ENCODE measurements at places on chromosomes 7 and 10.
A peak's percentile ranks its signal among the peaks of the same experiment; 100 is the strongest.

DNA sequence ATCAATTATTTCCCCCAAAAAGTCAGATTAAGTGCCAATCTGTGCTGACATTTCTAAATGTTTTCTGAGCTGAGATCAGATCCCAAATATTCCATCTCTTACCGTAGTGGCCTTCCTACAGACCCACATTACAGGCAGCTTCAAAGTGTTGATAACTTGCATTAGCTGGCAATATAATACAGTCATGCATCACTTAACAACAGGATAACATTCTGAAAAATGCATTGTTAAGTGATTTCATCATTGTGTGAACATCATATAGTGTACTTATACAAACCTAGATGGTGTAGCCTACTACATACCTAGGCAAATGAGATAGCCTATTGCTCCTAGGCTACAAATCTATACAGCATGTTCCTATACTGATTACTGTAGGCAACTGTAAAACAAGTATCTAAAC, 22.4 kb downstream of the SLC25A13 start:
- DNase-seq = no peak

DNA sequence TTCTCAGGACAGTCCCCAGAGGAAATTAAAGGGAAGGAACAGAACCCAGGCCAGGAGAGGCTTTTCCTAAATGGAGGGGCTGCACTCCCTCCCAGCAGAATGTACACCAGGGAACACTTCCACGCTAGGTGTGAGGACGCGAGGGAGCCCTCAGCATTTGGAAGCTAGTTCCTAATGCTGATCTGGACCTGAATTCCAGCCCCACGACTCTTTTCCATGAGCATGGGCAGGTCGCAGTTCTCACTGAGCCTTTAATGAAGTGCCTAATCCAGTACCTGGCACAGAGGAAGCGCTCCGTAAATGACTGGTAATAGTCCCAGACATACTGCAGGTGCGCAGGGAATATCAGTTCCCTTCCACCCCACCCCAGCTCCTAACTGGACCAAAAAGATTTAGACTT, 1.1 kb downstream of the ALOX5 start:
- no peak for DNase-seq

GRCh38 chr7:8303904-8304528, 42.0 kb upstream of the ICA1 start:
- no peak for DNase-seq

DNA sequence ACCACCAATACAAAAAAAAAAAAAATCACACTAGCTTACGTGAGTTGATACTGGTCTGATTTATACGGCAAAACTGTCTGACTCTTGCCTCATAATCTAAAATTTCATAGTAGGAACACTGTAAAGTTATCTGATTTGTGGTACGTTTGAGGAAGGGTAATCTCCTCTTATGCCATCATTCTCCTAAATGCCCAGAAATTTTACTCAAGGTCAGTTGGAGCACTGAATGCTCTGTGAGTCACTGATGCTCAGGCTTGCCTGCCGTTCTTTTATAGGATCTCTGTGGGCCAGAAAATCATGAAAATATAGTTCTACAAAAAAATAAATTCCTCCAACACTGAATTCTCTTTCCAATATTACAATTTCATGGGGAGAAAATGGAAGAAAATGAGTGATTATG, 135.7 kb downstream of the PDE1C start:
- DNase-seq = no peak

GRCh38 chr7:41940760-41941343, 238.0 kb upstream of the INHBA start:
- DNase-seq = peak; percentile 73

- no peak for DNase-seq
These were observed 78.5 kb downstream of the ETV1 start for GRCh38 chr7:13910805-13911551.

GRCh38 chr10:110226926-110227641, 19.7 kb downstream of the MXI1 start:
- DNase-seq = peak; percentile 71

DNA sequence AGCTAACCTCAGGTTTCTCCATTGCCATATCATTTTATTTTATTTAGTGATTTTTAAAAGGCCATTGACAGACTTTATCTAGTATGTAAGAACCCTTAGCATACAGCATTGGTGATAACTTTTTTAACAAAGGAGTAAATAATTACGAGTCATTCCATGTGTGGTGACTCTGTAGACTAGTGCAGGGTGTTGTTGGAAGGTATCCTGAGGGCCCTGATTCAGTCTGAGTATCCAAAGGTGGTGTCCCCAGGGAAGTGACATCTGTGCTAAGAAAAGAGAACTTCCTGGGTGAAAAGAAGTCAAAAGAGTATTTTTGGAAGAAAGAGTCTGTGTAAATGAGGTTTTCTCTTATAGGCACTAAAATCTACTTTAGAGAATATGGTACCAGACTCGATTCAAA, 308.4 kb downstream of the C7orf25 start:
- no peak for DNase-seq

- DNase-seq = no peak
These were observed 83.0 kb downstream of the CTTNBP2 start for GRCh38 chr7:117790251-117790650.

GRCh38 chr10:109853921-109854320, 69.4 kb downstream of the XPNPEP1 start:
- DNase-seq = no peak

GRCh38 chr7:33941418-33941817, 36.1 kb downstream of the BMPER start:
- DNase-seq = no peak

- DNase-seq = peak; percentile 41
These were observed 497 bp downstream of the PPP2R2D start for GRCh38 chr10:131901181-131901829.

DNA sequence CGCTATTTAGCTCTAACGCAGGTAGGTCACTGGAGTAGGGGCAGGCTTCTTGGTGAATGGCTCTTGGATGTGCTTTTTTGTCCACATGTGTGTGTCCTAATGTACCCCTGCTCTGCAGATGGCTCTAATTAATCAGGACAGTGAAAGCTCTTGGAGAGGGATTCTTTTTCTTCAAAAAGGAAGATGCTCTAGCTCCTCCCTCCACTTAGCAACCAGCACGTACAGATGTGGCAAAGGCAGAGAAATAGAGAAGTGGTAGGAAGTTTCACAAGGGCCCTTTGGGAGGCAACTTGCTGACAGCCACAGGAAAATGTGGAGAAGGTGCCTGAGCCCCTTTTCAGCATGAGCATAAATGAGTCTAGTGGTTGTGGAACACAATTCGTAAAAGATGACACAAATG, 221.7 kb downstream of the PLXNA4 start:
- no peak for DNase-seq

DNA sequence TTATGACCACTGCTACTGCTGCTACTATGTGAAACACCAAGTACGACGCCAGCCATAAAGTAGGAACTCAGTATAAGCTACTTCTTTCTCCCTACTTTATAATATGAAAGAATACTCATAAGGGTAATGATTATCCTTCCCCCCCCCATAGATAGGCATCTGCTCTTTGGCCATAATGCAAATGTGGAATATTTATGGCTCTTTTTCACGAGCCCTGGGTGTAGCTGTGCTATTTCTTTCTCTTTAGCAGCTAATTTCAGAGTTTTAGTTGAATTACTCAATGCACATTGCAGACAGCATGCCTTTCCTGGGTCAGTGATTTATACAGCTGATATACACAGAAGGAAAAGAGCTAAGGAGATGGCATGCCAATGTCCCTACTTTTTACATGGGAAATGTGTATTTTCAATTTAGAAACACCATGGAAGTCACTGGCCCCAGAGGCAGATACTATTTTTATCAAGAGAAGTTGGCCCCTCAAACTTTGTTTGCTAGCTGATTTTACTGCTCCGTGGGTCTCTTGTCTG, 234.1 kb upstream of the KIAA1217 start:
- DNase-seq = no peak

- DNase-seq = no peak
These were observed 90.5 kb downstream of the PLXNA4 start for GRCh38 chr7:132485600-132486273.

GRCh38 chr10:80202934-80203834, 2.2 kb downstream of the ANXA11 start:
- DNase-seq = no peak

DNA sequence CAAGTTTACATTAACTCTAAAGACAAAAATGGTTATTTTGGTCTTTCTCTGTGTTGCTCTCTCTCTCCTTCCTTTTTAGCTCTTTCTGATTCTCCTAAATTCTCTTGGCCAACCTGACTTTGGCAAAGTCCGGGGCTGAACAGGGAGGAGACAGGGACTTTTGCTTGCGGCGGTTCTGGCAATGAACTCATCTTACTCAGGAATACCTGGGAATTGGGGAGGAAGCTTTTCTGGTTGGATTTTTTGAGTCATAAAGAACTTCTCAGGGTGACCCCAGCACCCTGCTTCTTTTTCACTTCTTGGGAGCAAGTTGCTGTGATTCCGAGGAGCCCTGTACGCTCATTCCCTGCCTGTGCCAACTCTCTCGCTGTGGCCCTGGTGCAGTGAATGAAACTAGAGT, 16.0 kb downstream of the GATA3 start:
- no peak for DNase-seq

DNA sequence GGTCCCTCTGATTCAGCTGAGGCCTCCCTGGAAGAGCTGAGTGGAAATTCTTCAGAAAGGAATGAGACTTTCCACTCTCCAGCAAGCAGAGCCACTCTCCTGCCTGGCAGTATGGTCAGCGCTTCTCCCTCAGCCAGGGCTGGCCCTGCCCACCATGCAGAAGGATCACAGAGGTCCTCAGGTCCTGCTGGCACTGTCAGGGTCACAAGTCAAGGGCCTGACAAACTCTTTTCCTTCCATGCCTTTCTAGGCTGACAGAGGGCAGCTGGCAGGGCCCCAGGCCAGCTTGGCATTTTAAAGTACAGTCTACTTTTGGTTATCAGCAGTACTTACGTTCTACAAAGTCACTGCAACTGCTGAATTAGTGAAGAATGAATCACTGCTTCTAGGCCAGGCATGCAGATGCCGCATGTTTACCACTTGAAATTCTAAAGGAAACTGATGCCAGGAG, 119.3 kb upstream of the FRMD4A start:
- DNase-seq = no peak

DNA sequence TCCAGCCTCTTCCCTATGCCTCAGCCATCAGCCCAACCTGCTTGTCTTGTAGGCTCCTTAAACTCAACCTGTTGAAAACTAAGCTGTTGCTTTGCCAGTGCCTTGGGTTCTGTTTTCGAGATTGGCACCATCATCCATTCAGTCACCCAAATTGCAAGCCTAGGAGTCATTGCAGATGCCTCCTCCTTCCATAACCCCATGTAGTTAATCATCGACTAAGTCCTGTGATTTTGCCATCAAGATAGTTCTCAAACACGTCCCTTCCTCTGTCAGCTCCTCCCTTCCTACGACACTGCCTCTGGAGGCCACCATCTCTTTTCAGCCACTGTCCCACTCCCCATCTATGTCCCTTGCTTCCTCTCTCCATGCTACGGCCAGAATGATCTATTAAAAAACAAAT, 168.1 kb downstream of the RAB11FIP2 start:
- no peak for DNase-seq

DNA sequence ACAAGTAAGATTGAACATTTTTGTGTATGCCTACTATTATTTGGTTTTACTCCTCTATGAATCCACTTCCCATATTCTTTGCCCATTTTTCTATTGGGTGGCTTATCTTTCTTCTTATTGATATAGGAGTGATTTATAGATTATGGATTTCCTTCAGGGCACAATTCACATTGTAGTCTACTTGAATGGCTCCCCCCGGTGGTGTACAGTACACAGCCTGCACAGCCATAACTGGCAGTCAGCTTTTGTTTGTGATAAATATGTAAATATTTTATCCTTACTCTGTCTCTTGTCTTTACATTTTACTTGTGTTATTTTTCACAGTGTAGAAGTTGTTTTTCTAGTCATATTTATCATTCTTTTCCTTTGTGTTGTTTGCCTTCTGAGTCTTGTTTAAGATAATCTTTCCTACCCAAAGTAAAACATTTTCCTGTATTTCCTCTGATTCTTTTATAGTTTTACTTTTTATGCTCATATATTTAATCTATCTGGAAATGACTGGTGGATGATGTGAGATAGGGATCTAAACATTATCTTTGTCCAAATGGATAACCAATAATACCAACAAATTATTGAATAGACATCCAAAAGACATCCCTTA, 23.9 kb upstream of the CALD1 start:
- peak; percentile 26 for DNase-seq

GRCh38 chr10:49005270-49005669, 65.6 kb upstream of the LRRC18 start:
- DNase-seq = no peak

DNA sequence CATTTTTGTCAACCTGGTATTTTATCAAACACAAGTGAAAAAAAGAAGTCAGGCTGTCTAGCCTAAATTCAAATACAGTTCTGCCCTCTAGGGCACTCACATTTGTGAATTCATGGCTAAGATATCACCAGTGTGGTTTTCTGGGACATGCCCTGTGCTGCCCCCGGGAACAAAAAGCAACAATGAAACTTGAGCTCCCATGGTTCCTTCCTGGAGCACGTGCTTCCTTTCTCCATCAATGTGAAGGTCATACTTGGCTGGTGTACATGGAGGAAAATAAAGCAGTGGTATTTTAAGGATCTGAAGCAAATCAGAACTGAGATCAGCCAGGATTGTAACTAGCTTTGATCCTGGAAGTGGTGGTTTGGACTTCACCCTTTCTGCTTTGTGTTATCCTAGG, 128.9 kb upstream of the FRMD4A start:
- no peak for DNase-seq

DNA sequence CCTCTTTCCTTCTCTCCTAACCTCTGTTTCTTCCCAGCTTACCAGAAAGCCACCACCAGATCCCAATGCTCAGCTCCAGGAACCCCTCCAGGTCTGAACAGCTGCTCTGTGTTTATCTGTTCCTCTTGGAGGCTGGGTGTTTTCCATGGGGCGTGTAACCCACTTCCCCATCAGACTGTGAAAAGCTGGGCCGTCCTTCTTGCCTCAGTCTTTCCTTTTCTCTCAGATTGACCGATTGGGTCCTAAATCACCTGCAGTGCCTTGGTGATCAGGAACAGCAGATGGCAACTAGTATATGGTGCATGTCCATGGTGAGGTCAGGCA, 4.8 kb downstream of the SH3PXD2A start:
- DNase-seq = no peak

GRCh38 chr7:34662058-34662708, 4.2 kb downstream of the NPSR1 start:
- peak; percentile 16 for DNase-seq

GRCh38 chr10:69385454-69386350, 31.0 kb downstream of the TACR2 start:
- DNase-seq = no peak

- no peak for DNase-seq
These were observed 83.6 kb upstream of the TMEM72 start for GRCh38 chr10:44827431-44828006.

All from globus pallidus (tissue), 1 donor.